Skin of body (tissue), 3 donors: ENCODE measurements at places on chromosomes 1 and 21. TPM values are rescaled to one million over a fixed set of nuclear protein-coding genes. Genes with fewer than 3 reads are reported as not detected.

The VPS72 gene
- 28.1 TPM for total RNA-seq

DNA sequence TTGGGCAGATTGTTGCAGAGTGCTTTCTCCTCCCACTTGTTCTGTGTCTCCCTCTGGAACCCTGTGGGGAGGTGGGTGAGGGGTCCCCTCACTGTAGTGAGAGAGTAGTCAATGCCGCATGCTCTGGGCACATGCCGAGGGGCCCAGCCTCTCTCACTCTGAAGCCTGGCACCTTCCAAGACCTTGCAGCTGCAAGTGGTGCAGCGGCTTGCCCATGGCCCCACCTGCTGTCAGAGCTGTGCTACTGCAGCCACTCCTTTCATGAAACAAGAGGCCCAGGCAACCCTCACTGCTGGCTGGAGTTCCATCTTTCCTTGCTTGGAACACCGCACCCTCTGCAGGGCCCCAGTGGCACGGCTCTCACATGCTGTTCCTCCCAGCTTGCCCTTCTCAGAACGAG is 58.4 kb upstream of the COL6A1 start:
- DNase-seq = peak; percentile 32

- no peak for DNase-seq
Measured at GRCh38 chr1:160821627-160822026, 25.7 kb downstream of the LY9 start.

DNA sequence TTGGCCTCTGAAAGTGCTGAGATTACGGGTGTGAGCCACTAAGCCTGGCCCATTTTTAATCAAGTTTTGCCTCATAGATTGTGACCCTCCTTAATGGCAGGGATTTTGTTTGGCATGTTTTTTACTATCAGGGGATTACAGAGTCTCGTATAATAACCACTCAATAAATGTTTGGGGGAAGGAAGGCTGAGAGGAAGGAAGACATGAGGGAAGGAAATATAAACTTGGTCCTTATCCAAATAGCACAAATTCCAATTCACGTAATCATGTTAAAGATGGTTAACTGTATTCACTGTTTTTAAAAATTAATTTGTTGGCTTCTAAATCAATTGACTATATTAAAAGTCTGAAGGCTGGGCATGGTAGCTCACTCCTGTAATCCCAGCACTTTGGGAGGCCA is 30.9 kb upstream of the SERTAD4 start:
- no peak for DNase-seq

GRCh38 chr1:211483896-211484612 is 7.9 kb downstream of the RD3 start:
- DNase-seq = no peak
